ENCODE measurements at places on chromosomes 12 and 14.

GRCh38 chr14:55188686-55189295, 2.6 kb downstream of the DLGAP5 start:
- DNase-seq, result no peak

GRCh38 chr14:89598548-89599186, 181.6 kb upstream of the FOXN3 start:
- no peak for DNase-seq

- DNase-seq, result no peak
Measured at GRCh38 chr12:130119241-130119861, 42.9 kb upstream of the FZD10 start.

DNA sequence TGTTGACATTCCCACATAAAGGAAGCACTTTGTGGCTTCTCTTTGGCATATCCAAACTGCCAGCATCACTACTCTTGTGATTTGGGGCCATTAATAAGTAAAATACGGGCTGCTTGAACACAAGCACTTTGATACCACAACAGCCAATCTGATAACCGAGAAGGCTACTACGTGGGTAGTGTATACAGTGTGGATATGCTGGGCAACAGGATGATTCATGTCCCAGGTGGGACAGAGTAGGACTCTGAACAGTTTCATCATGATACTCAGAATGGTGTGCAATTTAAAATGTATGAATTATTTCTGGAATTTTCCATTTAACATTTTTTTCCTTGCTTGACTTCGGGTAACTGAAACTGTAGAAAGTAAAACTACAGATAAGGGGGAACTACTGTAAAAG, 225.0 kb upstream of the DDHD1 start:
- no peak for DNase-seq
